ENCODE measurements at places on chromosomes 5 and 9.

- DNase-seq: no peak
Measured at GRCh38 chr5:136076881-136077445, 48.2 kb downstream of the TGFBI start.

- no peak for DNase-seq
Measured at GRCh38 chr5:123176938-123177275, 87.9 kb downstream of the PRDM6 start.

DNA sequence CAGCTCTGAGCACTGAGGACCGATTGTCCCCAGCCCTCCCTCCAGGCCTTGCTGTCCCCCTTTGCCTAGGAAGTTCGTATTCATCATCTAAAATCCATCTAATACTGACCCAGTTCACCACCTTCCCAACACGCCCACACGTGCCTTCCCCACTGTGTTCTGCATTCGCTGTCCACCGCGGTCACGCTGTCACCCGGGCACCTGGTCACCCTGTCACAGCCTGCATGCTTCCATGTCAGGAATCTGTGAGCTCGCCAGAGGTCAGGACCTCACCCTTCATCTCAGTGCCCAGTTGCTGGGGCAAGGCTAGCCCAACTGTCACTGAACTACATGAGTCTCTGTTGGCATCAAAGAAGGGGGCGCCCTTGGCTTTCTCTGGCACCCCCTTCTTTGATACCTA, 82.9 kb upstream of the RUFY1 start:
- DNase-seq: no peak

DNA sequence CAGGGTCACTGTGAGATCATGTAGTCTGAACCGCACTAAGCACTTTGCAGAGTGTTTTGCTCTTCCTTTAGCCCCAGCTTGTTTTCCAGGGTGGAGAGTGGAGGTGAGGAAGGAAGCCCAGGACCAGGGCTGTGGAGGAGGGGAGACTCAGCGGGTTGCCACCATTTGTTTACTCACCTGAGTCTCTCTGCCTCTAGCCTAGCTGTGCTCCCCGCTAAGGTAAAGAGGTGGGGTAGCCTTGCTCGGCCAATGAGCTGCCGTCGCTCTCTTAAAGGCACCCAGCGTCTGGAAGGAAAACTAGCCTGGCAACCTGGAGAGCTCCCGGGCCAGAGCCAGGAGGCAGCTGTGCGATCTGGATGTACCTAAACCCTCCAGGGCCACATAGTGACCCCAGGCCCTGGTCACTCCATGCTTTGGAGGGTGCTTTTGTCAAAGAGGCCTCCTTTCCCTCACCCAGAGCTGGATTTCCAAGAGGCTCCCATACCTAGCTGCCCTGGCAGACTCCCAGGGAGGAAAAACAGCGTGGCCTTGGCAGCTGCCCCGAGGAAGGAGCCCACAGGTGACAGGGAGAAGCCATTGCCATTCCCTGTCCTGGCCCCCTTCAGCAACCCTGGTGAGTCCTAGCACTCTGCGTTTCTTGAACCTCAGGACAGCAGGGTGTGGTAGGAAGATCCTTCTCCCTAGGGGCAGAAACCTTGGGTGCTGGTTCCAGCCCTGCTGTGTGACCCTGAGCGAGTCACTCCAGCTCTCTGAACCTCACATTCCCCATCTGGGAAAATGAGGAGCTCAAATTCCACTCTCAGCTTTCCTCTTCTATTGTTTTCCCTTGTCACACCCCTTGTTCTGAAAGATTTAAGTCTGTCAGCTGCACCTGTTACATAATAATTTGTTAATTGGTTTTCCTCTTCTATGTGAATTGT, 42.4 kb upstream of the LARP1 start:
- no peak for DNase-seq

GRCh38 chr9:130183133-130183762, 11.0 kb downstream of the NCS1 start:
- DNase-seq: no peak

DNA sequence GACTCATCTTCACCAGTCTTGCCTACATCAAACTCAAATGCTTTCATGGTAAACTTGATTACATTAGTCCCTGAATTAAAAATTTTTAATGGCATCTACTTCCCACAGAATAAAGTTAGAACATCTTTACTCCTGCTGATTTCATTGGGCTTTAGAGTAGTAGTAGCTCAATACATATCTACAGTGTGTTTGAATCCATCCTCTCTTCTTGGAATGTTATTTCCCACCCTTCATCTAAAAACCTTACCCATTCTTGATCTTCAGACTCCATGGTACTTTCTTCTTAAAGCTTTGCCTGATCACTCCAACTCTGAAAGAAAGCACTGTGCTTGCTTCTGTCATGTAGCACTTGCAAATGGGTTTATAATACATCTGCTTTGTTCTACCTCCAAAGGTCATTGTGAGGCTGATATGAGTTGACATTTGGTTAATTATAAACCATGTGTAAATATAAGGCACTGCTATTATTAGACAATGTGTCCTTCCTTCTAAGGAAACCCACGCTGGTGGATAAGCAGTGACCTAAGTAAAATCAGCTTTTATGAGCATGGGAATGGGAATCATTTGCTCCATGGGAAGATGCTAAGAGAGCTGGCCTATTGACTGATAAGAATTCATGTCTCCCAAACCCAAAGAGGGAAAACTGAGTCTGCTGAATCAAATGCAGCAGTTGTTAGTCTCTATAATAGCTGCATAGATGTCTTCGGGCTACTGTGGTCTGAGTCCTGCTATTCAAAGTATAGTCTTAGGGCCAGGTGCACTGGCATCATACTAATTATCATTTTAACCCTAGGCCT, 7.5 kb upstream of the PRLR start:
- DNase-seq: no peak

GRCh38 chr9:136249877-136250559, 4.4 kb upstream of the QSOX2 start:
- no peak for DNase-seq

DNA sequence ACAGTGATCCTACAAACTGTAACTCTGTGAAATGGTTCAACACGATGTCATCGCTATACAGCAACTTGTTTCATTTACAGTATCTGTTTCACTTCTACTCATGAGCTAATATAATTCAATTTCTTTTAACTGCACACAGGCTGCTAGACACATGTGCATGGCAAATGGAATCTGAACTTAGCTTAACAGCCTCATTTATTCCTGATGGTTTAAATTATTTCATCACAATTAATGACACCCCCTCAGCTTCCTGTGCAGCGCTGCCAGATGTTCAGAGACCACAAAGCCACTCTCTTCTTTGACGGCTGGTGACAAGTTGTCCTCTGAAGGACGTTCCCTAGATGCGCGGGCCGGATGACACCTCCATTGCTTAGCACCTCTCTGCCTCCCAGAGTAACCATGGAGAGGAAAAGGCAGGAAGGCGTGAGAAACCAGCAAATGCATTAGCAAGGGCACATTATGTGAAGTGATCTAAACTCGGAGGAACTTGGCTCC, 191.1 kb downstream of the BNC2 start:
- no peak for DNase-seq

GRCh38 chr5:31036411-31036810, 157.1 kb upstream of the CDH6 start:
- no peak for DNase-seq

- DNase-seq: no peak
Measured at GRCh38 chr5:80083101-80083890, 48.1 kb downstream of the THBS4 start.

DNA sequence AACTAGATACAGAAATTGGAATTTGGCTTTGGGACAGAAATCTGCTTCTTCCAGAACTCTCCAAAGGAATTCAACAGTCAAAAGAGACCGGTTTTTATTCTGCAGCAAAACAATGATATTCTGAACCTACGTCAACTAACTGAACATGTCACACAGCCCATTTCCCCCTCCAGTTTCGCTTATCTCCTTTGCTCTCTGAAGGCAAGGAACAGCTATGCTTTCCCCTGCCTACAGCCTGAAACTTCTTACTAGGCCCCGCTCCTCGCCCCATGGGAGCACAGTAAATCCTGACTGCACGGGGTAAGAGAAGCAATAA, 488 bp downstream of the SKIC3 start:
- no peak for DNase-seq

GRCh38 chr5:146466521-146467349, 19.6 kb downstream of the TCERG1 start:
- no peak for DNase-seq

GRCh38 chr9:8457055-8457454, 657.5 kb upstream of the DMAC1 start:
- no peak for DNase-seq

DNA sequence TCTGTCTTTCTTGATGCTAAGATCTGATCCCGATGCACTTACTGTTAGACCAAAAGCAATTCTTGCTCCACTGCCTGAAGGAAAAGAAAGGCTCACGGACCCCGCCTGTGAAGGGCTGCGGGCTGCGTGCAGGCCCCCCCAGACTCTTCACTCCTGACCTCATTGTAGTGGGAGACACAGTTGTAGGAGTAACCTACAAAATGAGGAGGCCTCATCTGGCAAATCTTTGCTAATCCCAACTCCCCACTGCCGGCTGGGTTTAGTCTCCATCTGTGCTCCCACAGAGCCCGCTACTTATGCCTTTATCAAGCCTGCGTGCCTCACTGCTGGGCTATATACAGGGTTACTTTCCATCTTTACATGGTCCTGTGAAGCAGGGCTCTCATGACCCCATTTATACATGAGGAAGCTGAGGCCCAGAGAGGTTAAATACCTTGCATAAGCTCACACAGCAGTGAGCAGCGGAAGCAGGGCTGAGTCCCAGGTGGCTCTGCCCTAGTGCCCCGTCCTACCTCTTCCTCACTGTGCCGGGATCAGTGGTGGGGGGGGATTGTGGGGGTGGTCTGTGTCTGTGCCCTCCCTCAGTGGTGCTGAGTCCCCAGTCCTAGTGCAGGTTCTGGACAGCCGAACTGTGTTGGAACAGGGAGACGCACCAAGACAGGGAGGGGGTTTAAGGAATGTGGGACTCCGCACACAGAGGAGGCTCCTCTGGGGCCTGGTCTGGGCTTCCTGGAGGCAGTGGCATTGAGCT, 43.9 kb upstream of the RNF130 start:
- DNase-seq: no peak

GRCh38 chr5:87246061-87246460, 21.6 kb upstream of the RASA1 start:
- no peak for DNase-seq

- no peak for DNase-seq
Measured at GRCh38 chr5:80573062-80573461, 3.0 kb upstream of the ANKRD34B start.

GRCh38 chr5:68137511-68138140, 77.9 kb upstream of the PIK3R1 start:
- no peak for DNase-seq

- no peak for DNase-seq
Measured at GRCh38 chr9:105291422-105291859, 47.0 kb downstream of the SLC44A1 start.

DNA sequence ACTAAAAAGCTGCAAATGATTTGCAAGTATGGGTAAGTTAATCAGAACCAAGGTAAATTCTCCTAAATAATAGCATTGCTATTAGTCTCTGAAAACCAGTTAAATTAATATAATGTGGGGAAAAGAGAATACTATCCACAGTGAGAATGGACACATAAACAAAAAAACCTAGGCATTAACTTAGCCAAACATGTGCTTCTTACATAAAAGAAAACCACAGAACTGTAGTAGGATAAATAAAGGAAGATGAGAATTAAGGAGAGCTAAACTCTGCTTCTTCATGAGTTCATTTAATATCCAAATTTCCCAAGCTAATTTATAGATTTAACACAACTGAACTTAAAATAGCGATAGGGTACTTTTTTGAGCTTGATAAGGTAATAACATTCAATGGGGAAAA, 31.8 kb downstream of the ABCA1 start:
- no peak for DNase-seq

GRCh38 chr9:93613791-93614190, 37.4 kb downstream of the PHF2 start:
- DNase-seq: no peak

DNA sequence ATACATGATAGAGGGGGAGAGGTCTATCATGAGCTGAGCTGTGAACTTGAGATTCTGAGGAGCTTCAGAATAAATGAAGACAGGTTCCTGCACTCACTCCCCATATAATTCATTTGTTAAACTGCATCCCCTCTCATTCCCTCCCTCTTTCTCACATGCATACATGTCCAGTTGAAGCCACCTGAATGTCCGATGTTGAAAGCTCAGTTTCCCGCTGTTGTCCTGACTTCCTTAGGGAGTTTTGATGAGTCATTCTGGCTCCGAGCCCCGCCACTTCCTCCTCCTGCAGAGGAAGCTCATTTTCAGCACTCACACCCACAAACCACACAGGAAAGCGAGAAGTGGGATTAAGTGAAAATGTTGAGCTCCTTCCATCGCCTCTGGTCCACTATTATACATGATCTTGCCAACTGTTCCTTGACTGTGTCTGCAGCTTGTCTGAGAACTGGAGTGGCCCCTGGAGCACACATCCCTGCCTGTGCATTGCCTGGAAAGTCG, 121.2 kb downstream of the CEMIP2 start:
- no peak for DNase-seq

DNA sequence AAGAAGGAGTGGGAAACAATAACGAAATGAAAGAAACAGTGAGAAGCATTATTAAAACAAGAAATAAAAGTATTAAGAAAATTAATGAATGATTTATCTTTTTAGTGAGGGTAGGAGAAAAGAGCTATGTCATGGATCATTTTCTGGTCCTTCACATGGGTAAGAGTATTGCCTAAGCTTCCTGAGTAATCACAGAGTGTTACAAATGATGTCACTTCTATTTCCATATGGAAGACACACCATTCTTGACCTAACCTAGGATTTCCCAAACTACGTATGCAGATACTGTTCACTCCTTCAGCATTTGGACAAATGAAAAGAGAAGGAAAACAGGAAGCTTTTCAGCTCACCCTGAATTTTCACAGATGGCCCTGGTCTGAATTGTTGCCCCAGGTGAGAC, 3.3 kb upstream of the TSLP start:
- no peak for DNase-seq

DNA sequence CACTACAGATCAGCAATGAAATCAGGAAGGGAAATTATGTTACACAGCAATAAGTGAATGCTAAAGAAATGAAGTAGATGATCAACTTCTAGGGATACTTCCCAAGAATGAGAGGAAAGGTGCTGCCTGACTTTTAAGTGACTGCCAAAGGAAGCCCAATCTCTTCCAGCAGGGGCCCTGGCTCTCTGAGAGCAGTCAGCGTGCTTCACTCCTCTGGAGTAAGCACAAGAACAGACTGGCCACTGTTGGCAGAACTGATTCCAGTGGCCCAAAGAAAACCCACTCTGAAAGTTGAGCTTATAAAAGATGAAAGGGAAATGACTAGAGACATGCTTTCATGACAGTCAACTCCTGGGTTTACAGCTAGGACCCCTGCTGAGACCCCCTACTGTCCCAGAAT, 41.8 kb downstream of the MTMR12 start:
- no peak for DNase-seq
